ENCODE measurements at places on chromosomes 12 and 14.

DNA sequence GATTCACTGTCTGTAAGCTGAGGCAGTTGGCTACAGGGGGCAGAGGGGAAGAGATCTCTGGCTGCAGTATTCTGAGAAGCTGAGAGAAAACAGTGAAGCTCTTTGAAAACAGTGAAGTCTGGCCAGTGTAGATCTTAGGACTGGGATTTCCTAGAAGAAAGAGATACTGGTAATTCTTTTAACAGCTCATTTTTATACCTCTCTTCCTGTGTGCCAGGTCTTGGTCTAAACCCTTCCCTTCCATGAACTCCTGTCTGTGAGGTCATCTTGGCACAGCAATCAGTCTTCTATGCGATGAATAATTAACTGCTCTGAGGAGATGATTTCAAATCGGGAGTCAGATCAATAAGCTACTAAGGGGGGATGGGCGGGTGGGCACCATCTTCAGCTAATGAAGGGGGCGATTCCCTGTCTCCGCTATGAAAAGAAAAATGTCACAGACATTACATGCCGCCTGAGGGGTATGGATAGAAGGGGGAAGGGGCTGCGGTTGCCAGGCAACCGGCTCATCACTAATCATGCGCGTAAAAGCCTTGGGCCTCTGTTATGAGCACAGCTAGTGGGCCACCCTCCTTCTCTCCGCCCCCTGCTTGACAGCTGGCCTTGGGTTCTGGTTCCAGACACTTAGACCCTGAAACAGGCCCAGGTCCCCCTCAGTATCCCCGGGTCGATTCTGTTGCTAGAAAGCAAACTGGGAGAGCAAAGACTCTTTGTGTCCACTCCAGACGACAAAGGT, 75.3 kb upstream of the CEP83 start:
- DNase-seq = peak; percentile 33

DNA sequence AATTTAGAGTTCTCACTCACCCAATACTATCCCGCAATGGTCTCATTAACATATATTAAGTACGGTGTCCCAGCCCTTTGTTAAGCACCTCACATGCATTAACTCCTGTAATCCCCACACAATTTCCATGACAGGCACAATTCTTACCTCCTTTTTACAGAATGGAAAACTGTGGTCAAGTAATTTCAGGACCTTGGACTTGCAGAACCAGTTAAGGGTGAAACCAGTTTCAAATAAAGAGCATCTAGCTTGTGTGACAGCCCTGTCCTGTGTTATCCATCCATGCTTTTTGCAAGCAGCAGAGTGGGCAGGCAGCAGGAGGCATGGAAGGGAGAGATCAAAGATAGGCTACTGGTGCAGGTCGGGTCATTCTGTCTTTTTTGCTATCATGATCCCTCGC, 470.8 kb downstream of the NELL2 start:
- DNase-seq = peak; percentile 14

GRCh38 chr12:90987101-90987500, 17.7 kb downstream of the EPYC start:
- DNase-seq = no peak

- peak; percentile 12 for DNase-seq
These were observed 527.2 kb downstream of the NRXN3 start for GRCh38 chr14:78697341-78697740.

- DNase-seq = no peak
These were observed 41.1 kb downstream of the PTHLH start for GRCh38 chr12:27931390-27931789.

DNA sequence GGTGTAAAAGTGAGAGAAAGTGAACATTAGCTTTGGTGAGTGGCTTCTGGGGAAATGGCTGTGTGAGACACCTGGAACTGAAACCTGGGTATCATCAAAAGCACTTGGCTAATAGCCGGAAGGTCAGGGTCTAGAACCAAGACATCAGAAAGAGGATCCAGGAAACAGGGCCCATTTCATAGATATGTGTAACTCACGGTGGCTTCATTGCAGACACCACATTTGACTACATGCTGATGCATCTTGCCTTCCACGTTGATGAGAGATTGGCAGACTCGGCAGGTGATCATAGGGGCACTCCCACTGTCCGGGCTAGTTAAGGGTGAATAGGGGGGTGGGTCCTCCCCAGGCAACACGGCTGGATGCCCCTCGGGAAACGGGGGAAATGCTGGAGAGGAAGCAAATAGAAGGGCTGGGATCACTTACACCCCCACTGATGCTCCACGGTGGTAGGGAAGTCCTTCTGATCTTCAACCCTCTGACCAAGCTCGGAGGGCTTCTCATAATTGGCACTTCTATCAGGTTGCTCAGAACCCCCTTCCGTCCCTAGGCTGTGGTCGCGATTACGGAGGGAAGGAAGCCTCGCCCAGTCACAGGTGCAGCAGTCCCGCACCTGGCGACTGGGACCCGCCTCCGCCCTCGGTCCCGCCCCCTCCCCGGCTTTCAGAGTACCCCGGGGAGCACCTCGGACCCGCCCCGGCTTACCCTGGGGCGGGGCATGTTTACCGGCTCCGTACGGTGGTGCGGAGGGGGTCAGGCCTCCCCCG, 593 bp downstream of the PIP4P1 start:
- DNase-seq = peak; percentile 85

- peak; percentile 80 for DNase-seq
These were observed 1.4 kb upstream of the ARHGEF40 start for GRCh38 chr14:21068521-21069387.

- peak; percentile 47 for DNase-seq
These were observed 2.2 kb upstream of the EP400 start for GRCh38 chr12:131947482-131948027.
